ENCODE measurements at places on chromosomes 11 and 22. TPM values are rescaled to one million over a fixed set of nuclear protein-coding genes. Genes with fewer than 3 reads are reported as not detected.

The MIAT gene
- total RNA-seq, result 0.21 TPM

- H3K36me3 ChIP-seq, result peaks cover 13% of the 10 kb centered on the region
- no peak overlapping the region for H3K27ac ChIP-seq
- no peaks in the 10 kb centered on the region for H3K4me1 ChIP-seq
- DNase-seq, result peak; percentile 35
Measured at GRCh38 chr11:45880772-45881570, 4.5 kb upstream of the MAPK8IP1 start.

DNA sequence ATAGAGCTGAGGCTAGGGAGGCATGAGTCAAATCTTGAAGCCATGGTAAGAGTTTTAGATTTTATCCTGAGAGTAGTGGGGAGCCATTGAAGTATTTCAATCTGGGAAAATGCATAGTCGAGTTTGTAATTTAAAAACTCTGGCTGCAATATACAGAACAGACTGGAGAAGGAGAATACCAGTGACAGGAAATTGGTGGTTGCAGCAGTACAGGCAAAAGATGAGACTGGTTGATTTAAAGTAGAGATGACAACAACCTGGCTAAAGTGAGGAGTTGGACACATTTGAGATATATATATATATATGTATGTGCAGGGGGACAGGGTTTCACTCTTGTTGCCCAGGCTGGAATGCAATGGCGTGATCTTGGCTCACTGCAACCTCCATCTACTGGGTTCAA is 6.2 kb downstream of the HORMAD2 start:
- no peaks in the 10 kb centered on the region for H3K36me3 ChIP-seq
- no peak overlapping the region for H3K27ac ChIP-seq
- DNase-seq, result no peak
- H3K4me1 ChIP-seq, result no peaks in the 10 kb centered on the region
- peaks cover 3% of the 10 kb centered on the region for H3K27me3 ChIP-seq

The TRIM5 gene
- 18.0 TPM for total RNA-seq

The NRXN2 gene
- total RNA-seq, result 1.2 TPM

- DNase-seq, result no peak
- H3K36me3 ChIP-seq, result peaks cover 55% of the 10 kb centered on the region
- H3K4me1 ChIP-seq, result no peaks in the 10 kb centered on the region
Measured at GRCh38 chr11:65866509-65867283, 5.9 kb downstream of the EFEMP2 start.

DNA sequence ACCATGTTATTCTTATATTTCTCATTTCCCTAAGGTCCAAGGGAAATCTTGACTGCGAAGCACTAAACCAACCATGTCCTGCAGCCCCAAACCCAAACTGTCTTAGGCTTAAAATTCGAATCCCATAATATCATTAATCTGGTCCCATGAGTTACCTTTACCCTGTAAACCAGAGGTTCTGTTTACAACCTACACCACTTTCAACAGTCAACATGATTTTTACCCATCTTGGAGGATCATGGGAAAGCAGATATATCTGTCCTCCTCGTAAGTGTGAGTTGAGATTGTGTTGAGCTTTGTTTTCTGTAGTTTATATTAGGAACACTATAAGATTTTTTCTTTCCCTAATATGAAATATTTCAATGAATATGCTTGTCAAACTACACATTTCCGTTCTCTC is 6.4 kb downstream of the PRPF19 start:
- H3K27ac ChIP-seq, result no peak overlapping the region
- no peak overlapping the region for H3K4me3 ChIP-seq
- no peak for DNase-seq
- no peaks in the 10 kb centered on the region for H3K27me3 ChIP-seq

DNA sequence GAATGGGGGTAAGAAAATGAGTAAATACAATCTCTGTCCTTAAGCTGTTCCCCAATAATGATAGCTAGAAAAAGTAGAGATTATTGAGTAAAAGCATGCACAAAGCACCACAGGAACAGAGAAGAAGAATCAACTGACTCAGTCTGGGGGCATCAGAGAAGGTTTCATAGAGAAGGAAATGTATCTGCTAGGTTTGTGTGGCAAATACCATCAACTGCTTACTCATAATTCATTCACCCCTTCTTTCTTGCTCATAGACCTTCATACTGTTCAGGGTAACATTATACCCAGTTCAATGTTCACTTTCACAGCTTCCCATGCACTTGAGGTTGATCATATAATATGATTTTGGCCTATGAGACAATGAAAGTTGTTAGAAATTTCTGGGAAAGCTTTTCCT is 85.2 kb upstream of the SCUBE2 start:
- DNase-seq, result no peak
- H3K27ac ChIP-seq, result no peak overlapping the region
- H3K27me3 ChIP-seq, result no peaks in the 10 kb centered on the region

The DRAP1 gene
- total RNA-seq, result 264 TPM

GRCh38 chr11:85751724-85752123 is 59.2 kb downstream of the SYTL2 start:
- H3K4me1 ChIP-seq, result peaks cover 9% of the 10 kb centered on the region
- H3K27me3 ChIP-seq, result peaks cover 25% of the 10 kb centered on the region
- no peaks in the 10 kb centered on the region for H3K36me3 ChIP-seq
- H3K4me3 ChIP-seq, result no peak overlapping the region

GRCh38 chr11:43901551-43901950 is 20.9 kb downstream of the ALKBH3 start:
- DNase-seq, result no peak
- no peaks in the 10 kb centered on the region for H3K4me1 ChIP-seq
- H3K27ac ChIP-seq, result no peak overlapping the region

GRCh38 chr22:41914611-41915034 is 251 bp downstream of the SHISA8 start:
- H3K27me3 ChIP-seq, result peaks cover 100% of the 10 kb centered on the region
- H3K4me3 ChIP-seq, result peak overlapping the region; percentile 30
- H3K27ac ChIP-seq, result no peak overlapping the region
- DNase-seq, result no peak
- H3K4me1 ChIP-seq, result peaks cover 9% of the 10 kb centered on the region

The KLHDC7B gene
- 0.07 TPM for total RNA-seq

GRCh38 chr22:32219026-32219425 is 14.2 kb upstream of the RFPL2 start:
- H3K27me3 ChIP-seq, result no peaks in the 10 kb centered on the region
- no peaks in the 10 kb centered on the region for H3K36me3 ChIP-seq
- no peak for DNase-seq
- no peak overlapping the region for H3K4me3 ChIP-seq
- no peaks in the 10 kb centered on the region for H3K4me1 ChIP-seq

The FOLR3 gene
- total RNA-seq, result not detected

GRCh38 chr22:30837531-30837930 is 131.0 kb downstream of the MORC2 start:
- H3K36me3 ChIP-seq, result no peaks in the 10 kb centered on the region
- no peak overlapping the region for H3K4me3 ChIP-seq
- H3K27me3 ChIP-seq, result no peaks in the 10 kb centered on the region
- no peak for DNase-seq
- no peak overlapping the region for H3K27ac ChIP-seq

The GGT5 gene
- total RNA-seq, result 0.35 TPM

GRCh38 chr11:67320691-67321090 is 17.4 kb downstream of the SSH3 start:
- no peak overlapping the region for H3K4me3 ChIP-seq
- H3K27me3 ChIP-seq, result peaks cover 11% of the 10 kb centered on the region
- no peak overlapping the region for H3K27ac ChIP-seq
- peaks cover 13% of the 10 kb centered on the region for H3K4me1 ChIP-seq
- no peaks in the 10 kb centered on the region for H3K36me3 ChIP-seq

The OR4A15 gene
- not detected for total RNA-seq

- H3K4me3 ChIP-seq, result no peak overlapping the region
- no peak overlapping the region for H3K27ac ChIP-seq
- H3K27me3 ChIP-seq, result no peaks in the 10 kb centered on the region
- no peaks in the 10 kb centered on the region for H3K4me1 ChIP-seq
Measured at GRCh38 chr22:27377501-27378295, 423.9 kb downstream of the MN1 start.

The HSCB gene
- 21.5 TPM for total RNA-seq

DNA sequence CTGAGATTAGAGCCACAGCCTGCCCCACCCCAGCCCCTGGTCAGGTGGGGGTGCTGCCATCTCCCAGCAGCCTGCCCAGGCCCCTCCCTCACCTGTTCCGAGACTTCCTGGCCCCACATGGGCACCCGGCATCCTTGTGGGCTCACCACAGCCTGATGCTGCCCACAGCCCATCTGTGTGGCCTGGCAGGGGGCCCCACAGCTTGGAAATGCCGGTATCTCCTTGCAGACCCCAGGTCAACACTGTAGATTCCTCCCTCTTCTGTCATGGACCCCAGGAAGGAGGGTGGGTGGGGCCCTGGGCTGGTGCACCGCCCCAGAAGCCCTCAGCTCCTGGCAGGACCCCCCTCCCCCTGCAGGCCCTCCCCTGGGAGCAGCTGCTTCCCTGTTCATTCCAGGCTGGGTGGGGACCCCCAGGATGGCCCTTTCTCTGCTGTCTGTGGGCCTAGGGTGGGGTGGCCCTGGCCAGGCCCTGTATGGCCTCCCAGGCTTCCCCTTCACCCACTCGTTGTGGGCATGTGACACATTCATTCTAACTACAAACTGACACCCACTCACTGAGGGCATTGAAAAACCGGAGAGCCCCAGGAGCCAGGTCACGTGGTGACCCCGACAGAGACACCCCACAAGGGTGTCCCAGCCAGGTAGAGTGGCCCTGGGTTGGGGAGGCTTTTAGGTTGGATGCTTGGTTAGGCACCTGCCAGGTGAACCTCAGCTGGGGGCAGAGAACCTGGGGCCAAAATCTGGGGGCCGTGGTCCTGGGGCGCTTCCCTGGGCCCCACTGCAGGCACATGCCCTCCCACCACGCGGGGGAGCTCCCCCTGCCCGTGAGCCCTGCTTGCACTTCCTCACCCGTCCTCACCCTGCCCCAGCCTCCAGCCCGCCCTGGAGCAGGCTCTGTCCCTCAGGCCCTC is 44.1 kb upstream of the CCDC188 start:
- H3K4me3 ChIP-seq, result no peak overlapping the region
- H3K36me3 ChIP-seq, result no peaks in the 10 kb centered on the region
- H3K27me3 ChIP-seq, result peaks cover 6% of the 10 kb centered on the region
- DNase-seq, result no peak

The KRTAP5-11 gene
- not detected for total RNA-seq

- no peaks in the 10 kb centered on the region for H3K4me1 ChIP-seq
- DNase-seq, result no peak
- H3K36me3 ChIP-seq, result no peaks in the 10 kb centered on the region
- H3K27me3 ChIP-seq, result no peaks in the 10 kb centered on the region
- H3K4me3 ChIP-seq, result no peak overlapping the region
Measured at GRCh38 chr11:104301776-104302175, 137.8 kb upstream of the PDGFD start.

DNA sequence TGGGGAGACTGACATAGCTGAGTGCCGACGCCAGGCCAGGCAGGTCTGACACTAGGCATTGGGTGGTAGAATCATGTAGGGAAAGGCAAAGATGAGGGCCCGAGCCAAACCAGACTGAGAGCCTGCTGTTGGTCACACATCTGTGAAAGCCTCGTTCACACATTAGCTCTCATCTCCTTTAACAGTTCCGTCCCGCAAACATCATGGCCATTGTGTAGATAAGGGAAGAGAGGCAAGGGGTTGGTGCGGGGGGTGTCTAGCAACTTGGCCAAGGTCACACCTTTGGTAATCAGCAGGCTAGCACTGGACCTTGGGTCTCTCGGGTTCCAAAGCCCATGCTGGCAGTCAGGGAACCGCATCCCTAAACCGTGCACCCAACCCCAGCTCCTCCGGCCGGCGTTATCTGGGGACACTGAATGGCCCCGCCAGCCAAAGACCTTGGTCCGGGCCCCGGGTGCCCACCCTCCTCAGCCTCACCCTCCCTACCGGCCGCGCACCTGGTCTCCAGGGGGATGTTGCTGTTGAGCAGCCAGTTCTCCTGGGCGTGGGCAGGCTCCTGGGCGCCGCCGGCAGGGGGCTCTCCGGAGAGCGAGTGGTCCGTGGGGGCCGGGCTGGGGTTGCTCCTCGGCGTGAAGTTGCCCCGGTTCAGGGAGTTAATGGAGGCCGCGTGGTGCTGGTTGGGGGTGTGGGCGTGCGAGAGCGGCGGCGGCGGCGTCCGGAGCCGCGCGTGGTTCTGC is 328.3 kb upstream of the NARS2 start:
- no peak overlapping the region for H3K27ac ChIP-seq
- H3K36me3 ChIP-seq, result no peaks in the 10 kb centered on the region
- no peaks in the 10 kb centered on the region for H3K4me1 ChIP-seq
- H3K4me3 ChIP-seq, result no peak overlapping the region

GRCh38 chr11:66510990-66511339 is 530 bp downstream of the BBS1 start:
- H3K4me1 ChIP-seq, result peaks cover 13% of the 10 kb centered on the region
- H3K27me3 ChIP-seq, result no peaks in the 10 kb centered on the region
- H3K27ac ChIP-seq, result peak overlapping the region; percentile 83
- H3K4me3 ChIP-seq, result peak overlapping the region; percentile 93
- DNase-seq, result no peak

DNA sequence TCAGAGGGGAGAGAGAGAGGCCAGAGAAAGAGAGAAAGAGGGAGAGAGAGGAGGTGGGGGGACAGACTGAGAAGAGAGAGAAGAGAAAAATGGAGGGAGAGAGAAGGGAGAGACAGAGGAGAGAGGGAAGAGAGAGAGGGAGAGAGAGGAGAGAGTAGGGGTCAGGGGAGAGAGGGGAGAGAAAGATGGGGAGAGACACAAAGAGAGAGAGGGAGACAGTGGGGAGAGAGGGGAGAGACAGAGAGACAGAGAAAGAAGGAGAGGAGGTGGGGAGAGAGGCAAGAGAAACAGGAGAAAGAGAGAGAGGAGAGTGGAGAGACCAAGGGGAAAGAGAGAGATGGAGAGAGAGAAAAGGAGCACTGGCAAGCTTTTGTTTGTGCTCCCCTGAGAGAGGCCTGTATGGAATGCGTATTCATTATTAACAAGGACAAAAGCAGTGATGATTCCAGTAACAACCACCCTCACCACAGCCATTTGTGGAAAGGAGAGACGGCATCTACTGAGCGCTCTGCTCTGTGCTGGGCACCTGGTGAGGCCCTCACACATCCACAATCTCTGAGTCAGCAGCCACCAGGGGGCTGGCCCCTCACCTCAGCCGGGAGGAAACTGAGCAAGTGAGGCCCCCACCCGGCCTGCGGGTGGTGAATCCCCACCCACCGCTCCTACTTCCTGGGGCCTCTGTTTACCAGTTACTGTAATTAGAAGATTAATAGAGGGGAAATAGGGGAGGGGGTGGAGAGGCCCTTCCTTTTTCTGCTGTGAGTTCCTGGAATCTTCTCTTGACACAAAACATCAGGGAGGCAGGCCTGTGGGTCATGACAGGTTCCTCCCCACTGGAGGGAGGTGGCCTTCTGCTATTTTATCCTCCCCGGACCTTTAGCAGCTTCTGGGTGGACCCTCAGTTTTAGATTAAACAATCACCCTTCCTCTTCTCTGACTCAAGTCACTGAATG is 14.6 kb upstream of the MIAT start:
- H3K4me3 ChIP-seq, result no peak overlapping the region
- H3K27me3 ChIP-seq, result peaks cover 7% of the 10 kb centered on the region
- DNase-seq, result peak; percentile 21
- peaks cover 6% of the 10 kb centered on the region for H3K4me1 ChIP-seq
- H3K27ac ChIP-seq, result no peak overlapping the region
